Activated CD4-positive, alpha-beta T cell treated with anti-CD3 and anti-CD28 coated beads, Interleukin-2, amount 50 U/mL, for 16 hours (primary cell): ENCODE measurements at places on chromosomes 13 and 19.

DNA sequence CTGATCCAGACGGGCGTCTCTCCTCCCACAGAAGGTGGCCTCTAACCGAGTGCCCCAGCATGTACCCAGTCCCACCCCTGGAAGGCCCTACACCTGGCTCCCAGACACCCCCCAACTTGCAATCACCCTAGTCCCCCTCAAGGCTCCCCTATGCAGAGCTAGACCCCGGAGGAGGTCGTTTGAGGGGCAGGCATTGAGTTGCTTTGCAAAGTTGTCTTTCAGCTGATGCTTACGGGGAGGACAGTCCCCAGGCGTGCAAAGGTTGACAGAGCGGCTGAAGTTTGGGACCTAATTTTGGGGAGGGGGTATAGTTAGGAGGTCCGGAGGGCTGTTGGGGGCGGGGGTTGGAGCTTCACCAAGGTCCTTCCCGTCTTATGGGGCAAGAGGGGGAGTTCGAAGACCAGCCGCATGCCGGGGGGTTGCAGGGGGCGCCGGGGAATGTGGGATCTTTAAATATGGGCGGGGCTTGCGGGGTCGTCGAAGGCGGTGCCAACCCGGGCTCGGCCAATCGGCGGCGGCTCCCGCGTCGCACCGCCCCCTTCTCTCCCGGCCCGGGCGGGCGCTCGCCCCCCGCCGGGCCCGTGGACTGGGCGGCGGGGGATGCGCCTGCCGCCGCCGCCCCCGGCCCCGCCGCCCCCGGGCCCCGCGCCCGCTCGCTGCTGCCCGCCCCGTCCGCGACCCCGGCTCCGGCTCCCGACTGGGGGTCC, at the start of gene KCNN1:
TSS of gene KCNN1 (plus strand) at position 558 of the 707 bp plus-strand sequence. CDS start 6,782 bp downstream, outside the sequence.
- DNase-seq: no peak

GRCh38 chr19:10431254-10431942, 11.1 kb downstream of the PDE4A start:
- peak; percentile 62 for DNase-seq

DNA sequence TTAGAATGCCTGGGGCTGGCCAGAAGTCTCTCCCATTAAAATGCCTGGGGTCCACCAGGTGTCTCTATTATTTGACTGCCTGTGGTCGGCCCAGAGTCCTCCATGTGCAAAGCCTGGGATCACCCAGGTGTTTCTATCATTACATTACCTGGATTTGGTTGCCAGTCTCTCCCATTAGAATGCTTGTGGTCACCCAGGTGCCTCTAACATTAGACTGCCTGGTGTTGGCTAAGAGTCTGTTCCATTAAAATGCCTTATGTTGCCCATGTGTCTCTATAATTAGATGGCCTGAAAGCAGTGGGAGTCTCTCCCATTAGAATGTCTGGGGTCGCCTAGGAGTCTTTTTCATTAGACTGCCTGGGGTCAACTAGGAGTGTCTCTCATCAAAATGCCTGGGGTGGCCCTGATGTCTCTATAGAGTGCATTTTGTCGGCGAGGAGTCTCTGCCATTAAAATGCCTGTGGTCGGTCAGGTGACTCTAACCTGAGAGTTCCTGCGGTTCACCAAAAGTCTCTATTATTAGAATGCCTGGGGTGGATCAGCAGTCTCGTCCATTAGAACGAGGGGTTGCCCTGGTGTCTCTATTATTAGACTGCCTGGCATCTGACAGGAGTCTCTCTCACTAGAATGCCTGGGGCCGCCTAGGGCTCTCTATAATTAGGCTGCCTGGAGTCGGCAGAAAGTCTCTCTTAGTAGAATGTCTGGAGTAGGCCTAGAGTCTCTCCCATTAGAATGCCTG, 1540.5 kb downstream of the UQCRFS1 start:
- no peak for DNase-seq

DNA sequence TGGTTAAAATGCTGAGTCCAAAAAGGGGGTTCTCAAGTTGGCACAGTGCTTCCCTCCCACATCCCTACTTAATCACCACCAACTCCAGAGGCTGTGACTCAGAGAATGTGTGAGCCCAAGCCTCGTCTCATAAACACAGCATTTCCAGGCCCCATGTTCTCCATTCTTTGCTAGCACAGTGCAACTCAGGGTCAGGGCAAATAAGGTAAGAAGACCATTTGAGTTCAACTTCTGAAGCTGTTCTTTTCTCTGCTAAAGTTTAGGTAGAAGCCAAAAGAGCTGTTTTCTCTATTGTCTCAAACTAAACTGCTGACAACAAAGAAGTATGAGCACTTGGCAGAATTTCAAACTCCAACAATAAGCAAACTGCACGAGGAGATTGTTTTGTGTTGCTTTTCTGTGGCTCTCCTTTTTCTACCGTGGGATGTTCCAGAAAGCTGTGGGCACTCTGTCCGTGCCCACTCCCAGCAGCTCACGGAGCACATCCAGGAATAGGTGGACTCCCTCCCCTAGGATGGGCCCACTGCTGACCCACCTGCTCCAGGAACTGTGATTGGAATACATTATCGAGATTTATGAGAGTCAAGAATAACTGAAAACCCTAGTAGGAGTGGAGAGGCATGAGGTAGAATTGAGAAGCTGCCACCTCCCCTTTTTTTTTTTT, 494.3 kb downstream of the COG6 start:
- no peak for DNase-seq

GRCh38 chr13:60410299-60410698, 13.3 kb downstream of the TDRD3 start:
- no peak for DNase-seq

DNA sequence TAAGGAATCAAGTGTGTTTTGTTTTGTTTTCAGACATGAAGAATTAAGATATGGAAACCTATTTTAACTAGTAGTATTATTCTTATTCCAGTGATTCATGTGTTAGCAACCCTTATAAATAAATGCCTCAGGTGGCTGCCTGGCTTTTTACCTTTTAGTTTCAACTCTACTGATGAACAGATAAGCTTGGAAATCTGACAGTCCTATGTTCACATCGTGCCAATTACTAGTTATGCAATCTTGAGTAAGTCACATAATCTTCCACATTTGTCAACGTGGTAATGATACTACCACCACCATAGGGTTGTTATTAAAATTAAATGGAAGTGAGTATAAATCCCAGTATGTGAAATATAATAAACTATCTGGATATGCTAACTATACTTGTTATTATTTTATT, 64.3 kb downstream of the TBC1D4 start:
- no peak for DNase-seq

DNA sequence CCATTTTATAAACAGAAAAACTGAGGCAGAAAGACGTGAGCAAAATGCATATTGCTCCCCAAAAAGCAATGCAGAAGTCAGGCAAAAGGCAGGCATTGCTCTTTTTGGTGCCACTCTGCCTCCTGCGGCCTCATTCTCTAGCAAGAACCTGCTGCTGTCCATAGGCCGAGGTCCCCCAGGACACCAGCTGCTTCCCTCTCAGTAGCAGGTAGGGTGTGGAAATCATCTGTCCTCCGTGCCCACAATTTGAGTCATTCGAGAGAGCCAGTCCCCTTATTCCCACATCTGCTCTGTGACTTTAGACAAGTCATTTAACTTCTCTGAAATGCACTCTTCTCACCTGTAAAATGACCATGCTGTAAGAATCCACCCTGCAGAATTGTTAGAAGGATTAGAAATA, 50.0 kb downstream of the TNFRSF19 start:
- no peak for DNase-seq

DNA sequence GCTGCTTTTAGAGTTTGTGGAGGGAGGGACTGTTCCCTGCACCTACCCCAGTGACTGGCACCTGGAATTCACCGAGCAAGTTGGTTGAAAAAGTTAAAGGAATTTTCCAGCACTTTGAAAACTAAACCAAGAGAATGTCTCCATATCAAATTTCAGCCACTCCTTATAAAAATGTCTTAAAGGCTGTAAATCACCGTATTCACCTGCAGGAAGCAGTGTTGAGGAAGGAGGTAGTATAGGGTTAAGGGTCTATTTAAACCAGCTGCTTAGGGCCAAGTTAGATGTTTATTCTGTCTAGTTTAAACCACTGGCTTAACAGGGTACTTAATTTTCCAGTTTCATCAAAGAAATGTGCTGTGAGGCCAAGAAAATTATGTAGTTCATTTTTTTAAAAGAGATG, 3.8 kb upstream of the RAB20 start:
- no peak for DNase-seq

DNA sequence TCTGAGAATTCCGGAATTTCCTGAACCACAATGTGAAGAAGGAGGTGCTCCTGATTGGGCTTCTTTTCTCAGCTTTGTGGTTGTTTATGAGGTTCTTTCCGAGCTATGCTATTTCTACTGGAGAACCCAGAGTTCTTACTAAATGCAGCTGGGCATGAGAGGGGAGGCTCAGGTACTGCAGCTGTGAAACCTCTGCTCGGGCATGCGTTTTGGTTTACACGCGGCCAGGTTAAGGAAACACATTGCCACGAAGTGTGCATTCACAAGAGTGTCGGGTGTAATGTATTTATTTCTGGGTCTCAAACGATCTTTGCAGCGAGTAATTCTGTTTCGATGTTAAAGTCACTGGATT, 661 bp upstream of the MIR17HG start:
- DNase-seq: peak; percentile 73

DNA sequence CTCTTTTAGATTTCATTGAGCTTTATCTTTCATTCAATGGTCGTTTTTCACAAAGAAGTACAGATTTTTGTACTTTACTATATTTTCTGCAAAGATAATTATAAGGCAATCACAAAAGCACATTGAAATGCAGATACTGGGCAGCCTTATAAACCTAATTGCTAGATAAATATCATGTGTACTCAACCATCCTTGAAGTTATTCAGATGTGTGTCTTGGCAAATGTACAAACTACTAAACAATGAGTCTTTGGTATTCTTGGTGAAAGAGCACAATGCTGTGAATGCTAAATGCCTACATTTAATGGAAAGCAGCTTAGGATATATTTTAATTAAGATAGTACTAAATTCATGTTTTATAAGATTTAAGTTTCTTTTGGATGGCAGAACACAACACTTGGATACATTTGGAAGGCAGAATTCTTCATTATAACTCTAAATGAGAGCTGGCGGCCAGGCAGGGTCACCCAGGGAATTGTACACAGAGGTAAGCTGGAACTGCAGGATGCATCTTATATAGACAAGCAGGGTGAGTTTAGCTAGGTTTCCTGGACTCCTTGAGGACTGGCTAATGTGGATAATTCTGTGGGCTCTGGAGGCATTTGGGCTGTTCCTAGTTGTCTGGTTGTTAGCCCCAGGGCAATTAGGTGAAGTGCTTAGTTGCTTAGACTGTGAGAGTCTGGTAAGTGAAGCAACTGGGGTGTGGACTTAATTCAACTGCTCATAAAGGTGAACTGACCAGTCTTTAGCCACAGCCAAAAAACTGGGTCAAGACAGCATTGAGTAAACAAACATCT, 286.6 kb downstream of the PCDH20 start:
- no peak for DNase-seq

DNA sequence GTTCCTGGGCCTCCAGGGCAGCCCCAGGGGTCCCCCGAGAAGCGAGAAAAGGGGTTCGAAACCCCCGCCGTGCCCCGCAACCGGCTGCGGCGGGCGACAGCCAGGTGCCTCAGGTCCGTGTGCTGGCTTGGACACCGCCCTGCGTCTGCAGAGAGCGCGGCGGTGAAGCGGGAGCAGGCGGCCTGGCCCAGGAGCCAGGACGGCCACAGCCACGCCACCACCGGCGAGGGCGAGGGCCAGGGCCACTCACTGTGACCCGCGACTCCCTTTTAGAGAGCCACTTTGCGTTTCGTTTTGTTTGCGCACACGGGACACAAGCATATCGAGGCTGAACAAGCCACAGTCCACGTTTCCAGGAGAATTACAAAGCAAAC, 110.4 kb downstream of the CRYL1 start:
- DNase-seq: no peak

DNA sequence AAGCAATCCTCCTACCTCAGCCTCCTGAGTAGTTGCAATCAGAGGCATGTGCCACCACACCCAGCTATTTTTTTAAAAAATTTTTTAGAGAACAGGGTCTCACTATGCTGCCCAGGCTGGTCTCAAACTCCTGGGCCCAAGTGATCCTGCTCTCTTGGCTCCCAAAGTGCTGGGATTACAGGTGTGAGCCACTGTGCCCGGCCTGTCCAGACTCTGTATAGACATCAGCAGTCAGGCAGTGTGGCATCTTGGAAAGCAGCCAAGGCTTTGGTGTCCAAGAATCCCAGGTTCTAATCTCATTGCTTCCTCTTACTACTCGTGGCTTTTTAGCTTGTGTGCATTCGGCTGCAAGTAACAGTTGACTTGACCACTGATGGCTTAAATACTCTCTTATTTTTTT, 43.4 kb downstream of the BICRA start:
- DNase-seq: no peak

- DNase-seq: no peak
Measured at GRCh38 chr13:60575142-60575541, 178.1 kb downstream of the TDRD3 start.

- DNase-seq: peak; percentile 94
Measured at GRCh38 chr19:48634424-48635262, 2.5 kb downstream of the DBP start.

GRCh38 chr19:1113030-1113985, 9.5 kb downstream of the GPX4 start:
- peak; percentile 85 for DNase-seq

DNA sequence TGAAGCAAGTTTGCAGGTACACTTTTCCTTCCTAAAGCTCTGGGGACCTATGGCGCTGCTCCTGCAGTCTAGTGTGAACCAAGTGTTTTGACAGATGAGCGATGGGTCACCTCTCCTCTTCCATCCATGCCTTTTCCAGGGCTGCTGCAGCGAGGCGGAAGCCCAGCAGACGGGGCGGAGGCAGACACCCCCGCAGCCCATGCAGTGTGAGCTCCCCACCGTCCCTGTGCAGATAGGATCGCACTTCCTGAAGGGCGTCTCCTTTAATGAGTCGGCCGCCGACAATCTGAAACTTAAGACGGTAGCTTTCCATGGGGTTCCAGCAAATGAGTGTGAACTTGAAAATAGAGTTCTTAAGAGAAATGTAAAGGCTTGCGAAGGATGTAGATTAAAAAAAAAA, 37.1 kb upstream of the GPI start:
- no peak for DNase-seq

DNA sequence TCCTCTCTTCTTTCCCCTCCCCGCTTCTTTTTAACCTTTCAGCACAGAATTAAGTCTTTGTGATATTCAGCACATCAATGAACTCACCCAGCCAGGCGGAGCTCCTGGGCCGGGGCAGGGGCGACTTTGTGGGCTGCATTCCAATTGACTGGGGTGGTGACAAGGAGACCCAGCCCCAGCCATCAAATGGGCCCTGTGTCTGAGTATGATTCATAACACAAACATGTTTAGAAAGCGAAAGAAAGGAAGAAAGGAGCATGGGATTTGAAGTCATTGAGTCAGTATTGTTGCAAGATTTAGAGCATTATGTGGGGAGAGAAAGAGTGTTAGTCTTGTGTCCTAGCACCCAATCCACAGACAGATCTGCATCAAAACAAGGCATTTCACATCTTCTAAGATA, 185.3 kb downstream of the LHFPL6 start:
- no peak for DNase-seq

- peak; percentile 60 for DNase-seq
Measured at GRCh38 chr13:26872525-26873385, 112.2 kb upstream of the GPR12 start.

DNA sequence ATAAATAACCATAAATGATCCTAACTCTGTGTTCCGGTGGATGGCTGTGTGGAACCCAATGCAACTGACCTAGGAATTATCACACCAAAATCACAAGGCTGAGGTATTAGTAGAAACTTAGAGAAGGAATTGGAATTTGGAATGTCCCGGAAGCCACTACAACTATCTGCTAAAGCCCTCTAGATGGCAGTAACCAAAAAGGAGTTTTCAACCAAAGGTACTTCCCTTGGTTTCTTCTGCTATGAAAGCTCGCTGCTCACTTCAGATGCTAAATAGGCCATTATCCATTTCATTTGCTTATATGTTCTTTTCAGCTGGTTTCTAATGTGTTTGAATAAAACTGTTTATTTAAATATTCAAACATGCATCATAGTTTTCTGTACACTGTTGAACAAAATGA, 1589.1 kb upstream of the SPRY2 start:
- no peak for DNase-seq
